H1 (cell line): ENCODE measurements at places on chromosomes 11 and 22. TPM values are rescaled to one million over a fixed set of nuclear protein-coding genes. Genes with fewer than 3 reads are reported as not detected.

- H3K36me3 ChIP-seq: no peaks in the 10 kb centered on the region
- no peak for DNase-seq
- no peak overlapping the region for H3K27ac ChIP-seq
- no peaks in the 10 kb centered on the region for H3K27me3 ChIP-seq
Measured at GRCh38 chr11:8069771-8070170, 11.2 kb upstream of the TUB start.

The ADM gene
- 95.6 and 169 TPM in 2 replicates for polyA plus RNA-seq

- no peaks in the 10 kb centered on the region for H3K27me3 ChIP-seq
- no peak overlapping the region for H3K27ac ChIP-seq
- DNase-seq: no peak
- no peak overlapping the region for H3K4me3 ChIP-seq
- H3K36me3 ChIP-seq: peaks cover 9% of the 10 kb centered on the region
- no peaks in the 10 kb centered on the region for H3K4me1 ChIP-seq
Measured at GRCh38 chr11:63958008-63958407, 16.4 kb upstream of the COX8A start.

GRCh38 chr11:84471501-84471900, 1155.6 kb downstream of the DLG2 start:
- no peaks in the 10 kb centered on the region for H3K36me3 ChIP-seq
- no peak for DNase-seq
- H3K4me3 ChIP-seq: no peak overlapping the region
- H3K27ac ChIP-seq: no peak overlapping the region
- H3K27me3 ChIP-seq: no peaks in the 10 kb centered on the region

- H3K27me3 ChIP-seq: peaks cover 13% of the 10 kb centered on the region
- H3K27ac ChIP-seq: no peak overlapping the region
- H3K4me3 ChIP-seq: no peak overlapping the region
- no peaks in the 10 kb centered on the region for H3K4me1 ChIP-seq
- no peaks in the 10 kb centered on the region for H3K36me3 ChIP-seq
Measured at GRCh38 chr22:45885941-45886395, 91.0 kb downstream of the WNT7B start.

The DHCR7 gene
- 157 and 196 TPM in 2 replicates for polyA plus RNA-seq

- no peak overlapping the region for H3K4me3 ChIP-seq
- DNase-seq: no peak
- no peaks in the 10 kb centered on the region for H3K27me3 ChIP-seq
- no peaks in the 10 kb centered on the region for H3K36me3 ChIP-seq
Measured at GRCh38 chr11:75505916-75506692, 19.6 kb downstream of the GDPD5 start.

DNA sequence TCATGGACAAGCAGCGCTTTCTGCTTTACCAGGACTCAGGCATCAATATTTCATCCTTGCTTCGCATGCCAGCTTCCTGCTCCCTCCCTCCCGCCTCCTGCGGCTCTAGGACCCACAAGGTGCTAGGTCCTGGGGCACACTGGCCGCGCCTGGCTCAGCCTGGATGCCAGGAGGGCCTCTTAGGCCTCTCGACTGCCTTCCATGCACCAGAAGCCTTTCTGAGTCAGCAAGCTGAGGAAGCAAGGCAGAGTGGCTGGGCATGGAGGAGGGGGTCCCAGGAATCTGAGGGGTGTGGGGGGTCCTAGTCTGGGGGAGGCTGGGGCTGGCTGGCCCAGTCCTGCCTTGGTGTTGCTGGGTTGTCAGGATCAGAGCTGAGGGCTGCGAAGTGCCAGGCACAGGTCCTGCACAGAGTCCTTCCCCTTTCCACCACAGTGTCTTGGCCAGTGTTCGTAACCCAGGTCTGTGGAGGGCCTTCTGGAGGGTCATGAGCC, 61.0 kb upstream of the THY1 start:
- H3K27me3 ChIP-seq: 0 out of 2 replicates have a peak, but pooled peaks cover 3% of the 10 kb centered on the region
- no peak overlapping the region for H3K27ac ChIP-seq
- H3K4me3 ChIP-seq: no peak overlapping the region
- DNase-seq: no peak

DNA sequence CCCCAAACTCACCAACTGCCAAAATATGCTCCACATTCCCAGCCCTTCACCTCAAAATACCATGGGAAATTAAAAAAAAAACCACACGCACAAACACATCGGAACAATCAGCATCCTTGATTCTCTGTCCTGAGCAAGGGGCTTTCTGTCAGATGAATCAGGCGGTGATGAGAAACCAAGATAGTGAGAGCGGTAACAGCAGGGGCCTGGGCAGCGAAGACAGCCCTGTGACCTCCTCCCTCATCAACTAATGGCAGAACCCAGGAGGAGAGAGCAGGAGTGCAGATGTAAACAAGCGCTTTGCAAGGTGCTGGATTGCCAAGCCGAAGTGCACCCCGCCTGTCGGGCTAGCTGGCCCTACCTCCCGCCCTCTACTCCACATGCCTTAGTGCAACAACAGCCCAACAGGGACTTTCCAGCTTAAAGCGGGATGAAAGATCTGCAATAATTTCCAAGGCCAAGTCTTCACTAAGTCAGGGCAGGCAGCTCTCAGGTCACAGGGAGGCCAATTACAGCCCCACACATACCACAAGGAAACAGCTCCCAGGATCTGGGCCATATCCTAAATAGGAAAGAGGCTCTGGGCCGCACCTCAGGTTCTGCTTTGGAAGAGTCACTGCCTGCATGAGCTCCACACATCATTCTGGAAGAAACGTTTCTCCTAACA, 72.2 kb upstream of the BID start:
- no peaks in the 10 kb centered on the region for H3K27me3 ChIP-seq
- no peak overlapping the region for H3K27ac ChIP-seq
- H3K4me1 ChIP-seq: no peaks in the 10 kb centered on the region
- no peaks in the 10 kb centered on the region for H3K36me3 ChIP-seq

- no peaks in the 10 kb centered on the region for H3K36me3 ChIP-seq
- no peak for DNase-seq
- no peak within 1 kb of the TSS for H3K27ac ChIP-seq
- no peaks in the 10 kb centered on the region for H3K4me1 ChIP-seq
- peaks cover 13% of the 10 kb centered on the region for H3K27me3 ChIP-seq
Measured at GRCh38 chr22:22887621-22888503, at the start of gene IGLL5. Gene IGLL5 (plus strand): TSS chr22:22887816. CDS start chr22:22888054, 238 bp downstream.

GRCh38 chr11:82831364-82831763, 68.9 kb downstream of the PRCP start:
- H3K27me3 ChIP-seq: no peaks in the 10 kb centered on the region
- H3K27ac ChIP-seq: no peak overlapping the region
- no peak for DNase-seq
- no peak overlapping the region for H3K4me3 ChIP-seq
- no peaks in the 10 kb centered on the region for H3K4me1 ChIP-seq

DNA sequence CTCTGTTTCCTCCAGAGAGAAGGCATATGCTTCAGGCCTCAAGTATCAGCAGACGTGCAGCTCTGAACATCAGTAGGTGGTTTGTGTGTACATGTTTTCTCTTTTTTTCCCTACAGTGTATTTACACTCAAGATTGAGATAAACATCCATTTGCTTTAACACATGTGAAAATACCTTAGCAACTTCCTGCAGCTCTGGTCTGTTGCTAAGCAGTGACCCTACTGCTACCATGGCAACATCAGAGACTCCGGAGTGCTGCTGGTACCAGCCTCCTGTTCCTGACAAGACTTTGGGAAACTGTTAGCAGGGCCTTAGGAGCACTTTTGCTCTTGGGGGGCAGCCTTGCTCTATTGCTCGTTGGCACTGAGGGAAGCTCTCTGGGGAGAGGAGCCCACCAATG, 221.2 kb upstream of the PLET1 start:
- H3K4me3 ChIP-seq: no peak overlapping the region

The PANX3 gene
- not detected in 2 replicates for polyA plus RNA-seq

GRCh38 chr11:118705791-118706545, 26.5 kb upstream of the TREH start:
- no peak overlapping the region for H3K4me3 ChIP-seq
- H3K4me1 ChIP-seq: peaks cover 7% of the 10 kb centered on the region; the same call in 1 of the 2 replicates
- no peak overlapping the region for H3K27ac ChIP-seq

GRCh38 chr22:30408388-30409102, 11.7 kb downstream of the SEC14L2 start:
- no peak for DNase-seq
- no peaks in the 10 kb centered on the region for H3K27me3 ChIP-seq
- H3K36me3 ChIP-seq: no peaks in the 10 kb centered on the region
- no peak overlapping the region for H3K4me3 ChIP-seq
- no peak overlapping the region for H3K27ac ChIP-seq
- H3K4me1 ChIP-seq: no peaks in the 10 kb centered on the region

- H3K27me3 ChIP-seq: no peaks in the 10 kb centered on the region
- no peak for DNase-seq
- H3K36me3 ChIP-seq: no peaks in the 10 kb centered on the region
- H3K4me1 ChIP-seq: no peaks in the 10 kb centered on the region
Measured at GRCh38 chr11:117621226-117621625, 175.8 kb downstream of the DSCAML1 start.

The VSIG10L2 gene
- not detected in 2 replicates for polyA plus RNA-seq

DNA sequence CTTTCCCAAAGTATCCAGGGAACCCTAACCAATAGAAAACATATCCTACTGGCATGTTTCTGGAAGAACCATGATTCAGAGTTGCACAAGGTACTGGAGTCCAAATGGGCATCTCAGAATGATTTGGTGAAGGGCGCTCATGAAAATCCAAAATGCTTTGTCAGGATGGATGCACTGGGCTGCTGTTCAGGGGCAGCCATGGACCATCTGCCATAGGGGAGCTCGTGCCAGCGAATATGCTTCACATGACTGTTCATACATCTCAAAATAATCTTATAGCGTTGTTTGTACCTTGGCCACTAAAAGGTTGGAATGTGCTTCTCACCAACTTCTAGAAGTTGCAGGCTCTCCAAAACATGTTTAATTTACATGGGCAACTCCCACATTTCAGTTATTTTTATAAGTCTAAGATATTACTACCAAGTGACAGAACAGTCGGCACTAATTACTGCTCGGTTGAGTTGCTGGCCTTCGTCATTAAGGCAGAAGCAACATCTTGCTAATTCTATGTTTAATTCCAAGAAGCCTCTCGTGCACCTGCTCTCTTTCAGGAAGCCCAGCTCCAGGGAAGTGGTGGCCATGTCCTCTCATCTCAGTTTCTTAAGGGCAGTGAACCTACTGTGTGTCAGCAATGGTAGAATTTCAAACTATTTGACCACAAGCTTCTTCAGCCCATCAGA, 1497.7 kb downstream of the TBC1D22A start:
- DNase-seq: no peak
- H3K36me3 ChIP-seq: no peaks in the 10 kb centered on the region
- H3K4me1 ChIP-seq: no peaks in the 10 kb centered on the region
- H3K4me3 ChIP-seq: no peak overlapping the region
- no peaks in the 10 kb centered on the region for H3K27me3 ChIP-seq

The TESMIN gene
- 22.6 and 34.2 TPM in 2 replicates for polyA plus RNA-seq

DNA sequence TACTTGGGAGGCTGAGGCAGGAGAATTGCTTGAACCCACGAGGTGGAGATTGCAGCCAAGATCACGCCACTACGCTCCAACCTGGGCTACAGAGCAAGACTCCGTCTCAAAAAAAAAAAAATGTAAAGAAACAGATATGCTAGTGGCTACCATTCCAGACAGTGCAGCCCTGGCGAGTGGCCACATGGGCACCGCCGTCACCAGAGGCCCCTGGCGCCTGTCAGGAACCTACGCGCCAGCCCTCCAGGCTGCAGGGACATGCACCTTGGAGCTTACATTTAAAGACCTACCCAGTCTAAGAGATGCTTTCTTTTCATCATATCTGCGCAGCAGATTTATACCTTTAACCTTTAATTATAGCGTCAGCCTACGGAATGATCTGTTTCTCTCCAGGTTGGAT, 37.2 kb upstream of the IGSF9B start:
- DNase-seq: no peak
- no peak overlapping the region for H3K4me3 ChIP-seq
- no peak overlapping the region for H3K27ac ChIP-seq
- no peaks in the 10 kb centered on the region for H3K4me1 ChIP-seq
- H3K36me3 ChIP-seq: no peaks in the 10 kb centered on the region

DNA sequence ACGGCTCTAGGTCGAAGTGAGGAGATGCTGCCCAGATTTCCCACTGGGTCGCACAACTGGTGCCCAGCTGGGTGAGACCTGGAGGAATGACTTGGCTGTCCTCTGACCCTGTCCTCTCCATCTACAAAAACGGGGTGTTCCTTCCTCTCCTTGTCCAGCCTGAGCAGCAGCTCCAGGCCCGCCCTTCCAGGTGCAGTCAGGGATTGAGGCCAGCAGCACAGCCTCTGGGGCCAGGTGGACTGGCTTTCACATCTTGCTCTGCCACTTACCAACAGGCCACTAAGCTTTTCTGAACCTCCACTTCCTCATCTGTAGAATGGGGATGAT, 91.7 kb upstream of the LMO1 start:
- H3K27ac ChIP-seq: no peak overlapping the region
- no peaks in the 10 kb centered on the region for H3K36me3 ChIP-seq
- no peak for DNase-seq
- H3K4me3 ChIP-seq: no peak overlapping the region

The PNPLA5 gene
- 3.9 and 5.2 TPM in 2 replicates for polyA plus RNA-seq

DNA sequence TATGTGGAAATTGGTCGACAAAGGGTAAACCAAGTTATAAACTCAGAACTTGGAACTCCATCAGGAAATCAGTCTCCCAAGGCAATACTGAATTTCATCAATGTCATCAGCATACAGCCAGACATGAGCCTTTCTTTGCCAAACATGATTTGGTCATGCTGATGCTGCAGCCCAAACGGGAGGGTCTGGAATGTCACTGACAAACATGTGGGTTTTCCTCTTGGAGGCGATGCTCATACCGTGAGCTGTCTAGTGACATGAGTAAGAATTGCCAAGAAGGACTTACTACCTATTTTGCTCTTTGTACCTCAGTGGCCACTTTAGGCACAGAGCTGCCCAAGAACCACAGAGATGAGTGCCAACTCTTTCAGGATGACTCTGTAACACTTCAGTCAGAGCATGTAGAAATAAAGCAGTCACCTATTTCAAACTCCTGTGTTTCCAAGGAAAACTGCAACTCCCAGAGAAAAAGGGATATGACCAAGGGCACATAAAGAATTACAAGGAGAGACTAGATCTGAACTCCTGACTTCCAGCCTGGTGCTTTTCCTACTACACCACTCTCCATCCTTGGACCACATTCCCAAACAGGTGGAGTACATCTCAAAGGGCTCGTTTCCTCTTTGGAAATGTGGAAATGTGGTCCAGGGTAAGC, 24.3 kb upstream of the MRGPRX2 start:
- no peaks in the 10 kb centered on the region for H3K36me3 ChIP-seq
- no peaks in the 10 kb centered on the region for H3K27me3 ChIP-seq
- no peak overlapping the region for H3K27ac ChIP-seq
- no peaks in the 10 kb centered on the region for H3K4me1 ChIP-seq
- H3K4me3 ChIP-seq: no peak overlapping the region

The C11orf16 gene
- 0.06 and 0.08 TPM in 2 replicates for polyA plus RNA-seq

- no peak overlapping the region for H3K27ac ChIP-seq
- no peak for DNase-seq
- no peaks in the 10 kb centered on the region for H3K27me3 ChIP-seq
- H3K4me1 ChIP-seq: peaks cover 18% of the 10 kb centered on the region
Measured at GRCh38 chr11:43917851-43918250, 24.6 kb upstream of the C11orf96 start.

The UCP3 gene
- polyA plus RNA-seq: 0.67 and 0.85 TPM in 2 replicates

DNA sequence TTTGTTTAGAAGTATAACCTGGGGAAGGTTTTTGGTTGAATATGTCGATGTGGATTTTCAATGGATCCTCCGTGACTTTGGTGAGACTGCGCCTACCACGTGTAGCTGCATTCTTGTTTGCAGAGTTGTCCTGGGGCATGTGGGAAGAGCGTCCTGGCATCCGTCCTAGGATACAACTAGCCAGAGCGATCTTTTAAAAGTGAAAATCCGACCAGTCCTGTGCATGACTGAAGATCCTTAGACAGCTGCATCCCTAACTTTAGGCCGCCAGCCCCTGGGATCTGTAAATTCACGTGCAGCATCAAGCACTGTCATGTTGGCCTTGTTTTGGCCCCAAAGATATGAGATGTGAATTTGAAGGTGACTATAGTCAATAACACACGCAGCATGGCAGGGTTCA, 22.4 kb upstream of the THY1 start:
- no peak overlapping the region for H3K4me3 ChIP-seq
- no peaks in the 10 kb centered on the region for H3K27me3 ChIP-seq
- H3K4me1 ChIP-seq: 0 out of 2 replicates have a peak, but pooled peaks cover 6% of the 10 kb centered on the region
- no peak for DNase-seq

The TUBA8 gene
- polyA plus RNA-seq: 3.5 and 4.0 TPM in 2 replicates

The UPK3A gene
- 1.7 and 2.4 TPM in 2 replicates for polyA plus RNA-seq
